ENCODE measurements at places on chromosomes 12 and 14. TPM values are rescaled to one million over a fixed set of nuclear protein-coding genes. Genes with fewer than 3 reads are reported as not detected.

TAS2R20 gene
- total RNA-seq = 1.8 TPM

PRIM1 gene
- 7.6 TPM for total RNA-seq

DNA sequence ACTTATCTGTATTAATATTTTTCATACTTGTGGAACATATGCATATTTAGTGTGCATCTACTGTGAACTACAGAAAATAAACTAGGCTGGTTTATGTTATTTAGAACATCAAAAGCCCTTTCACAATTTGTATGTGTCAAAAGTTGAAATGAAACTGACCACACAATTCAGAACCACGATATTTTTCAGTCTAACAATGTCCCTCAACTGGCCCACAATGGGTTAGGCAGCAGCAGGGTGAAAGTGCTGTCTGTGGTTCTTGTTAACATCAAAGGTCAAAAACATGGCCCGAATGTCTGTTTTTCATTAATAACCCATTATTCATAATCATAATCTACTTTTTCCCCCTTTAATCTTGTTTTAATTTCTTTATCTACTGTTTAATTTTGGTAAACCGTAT, 559.9 kb upstream of the ATP2B1 start:
- H3K4me1 ChIP-seq = no peaks in the 10 kb centered on the region
- DNase-seq = no peak
- no peaks in the 10 kb centered on the region for H3K36me3 ChIP-seq

DNA sequence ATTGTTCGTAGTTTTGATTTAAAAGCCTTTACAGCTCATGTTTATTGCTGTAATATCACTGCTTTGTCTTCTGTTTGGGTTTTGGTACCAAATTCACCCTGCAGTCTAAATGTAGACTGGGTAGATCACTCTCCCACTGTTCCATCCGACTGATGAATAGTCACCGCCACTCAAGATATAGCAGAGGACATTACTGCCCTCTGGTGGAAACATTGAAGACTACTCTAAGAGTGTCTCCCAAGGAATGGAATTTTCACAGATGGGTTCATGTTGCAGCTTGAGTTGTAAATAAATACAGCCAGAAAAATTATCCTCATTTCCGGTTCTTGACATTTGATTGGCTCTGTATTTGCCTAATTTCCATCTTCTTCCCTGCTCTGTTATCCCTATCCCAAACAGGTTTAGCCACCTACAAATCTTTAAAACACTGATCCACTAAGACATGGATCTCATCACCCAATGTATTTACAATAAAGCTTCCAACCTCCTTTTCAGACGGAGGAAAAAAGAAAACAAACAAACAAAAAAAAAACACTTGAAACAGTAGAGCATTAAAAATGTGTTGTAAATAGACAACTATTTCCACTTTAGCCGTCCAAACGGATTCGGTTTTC, 198.3 kb upstream of the CPNE8 start:
- H3K36me3 ChIP-seq = no peaks in the 10 kb centered on the region
- no peak overlapping the region for H3K4me3 ChIP-seq
- DNase-seq = peak; percentile 81
- no peak overlapping the region for H3K27ac ChIP-seq
- peaks cover 13% of the 10 kb centered on the region for H3K4me1 ChIP-seq

RPGRIP1 gene
- not detected for total RNA-seq

DNA sequence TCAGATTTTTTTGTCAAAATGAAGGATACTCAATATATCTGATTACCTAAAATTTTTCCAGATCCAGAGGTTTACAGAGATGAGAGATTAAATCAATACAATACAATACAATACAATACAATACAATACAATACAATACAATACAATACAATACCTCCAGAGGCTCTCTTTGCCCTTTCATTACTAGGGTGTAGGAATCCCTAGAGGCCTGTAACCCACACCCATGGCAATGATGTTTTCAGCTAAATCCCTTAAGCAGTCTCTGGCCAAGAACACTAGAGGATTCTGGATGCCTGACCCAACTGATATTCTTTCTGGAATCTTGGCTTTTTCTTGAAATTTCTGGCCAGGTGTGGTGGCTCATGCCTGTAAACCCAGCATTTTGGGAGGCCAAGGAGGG, 23.7 kb upstream of the AEBP2 start:
- H3K36me3 ChIP-seq = no peaks in the 10 kb centered on the region
- H3K27me3 ChIP-seq = no peaks in the 10 kb centered on the region
- no peak overlapping the region for H3K27ac ChIP-seq
- no peak overlapping the region for H3K4me3 ChIP-seq

ZNF891 gene
- 0.43 TPM for total RNA-seq

DNA sequence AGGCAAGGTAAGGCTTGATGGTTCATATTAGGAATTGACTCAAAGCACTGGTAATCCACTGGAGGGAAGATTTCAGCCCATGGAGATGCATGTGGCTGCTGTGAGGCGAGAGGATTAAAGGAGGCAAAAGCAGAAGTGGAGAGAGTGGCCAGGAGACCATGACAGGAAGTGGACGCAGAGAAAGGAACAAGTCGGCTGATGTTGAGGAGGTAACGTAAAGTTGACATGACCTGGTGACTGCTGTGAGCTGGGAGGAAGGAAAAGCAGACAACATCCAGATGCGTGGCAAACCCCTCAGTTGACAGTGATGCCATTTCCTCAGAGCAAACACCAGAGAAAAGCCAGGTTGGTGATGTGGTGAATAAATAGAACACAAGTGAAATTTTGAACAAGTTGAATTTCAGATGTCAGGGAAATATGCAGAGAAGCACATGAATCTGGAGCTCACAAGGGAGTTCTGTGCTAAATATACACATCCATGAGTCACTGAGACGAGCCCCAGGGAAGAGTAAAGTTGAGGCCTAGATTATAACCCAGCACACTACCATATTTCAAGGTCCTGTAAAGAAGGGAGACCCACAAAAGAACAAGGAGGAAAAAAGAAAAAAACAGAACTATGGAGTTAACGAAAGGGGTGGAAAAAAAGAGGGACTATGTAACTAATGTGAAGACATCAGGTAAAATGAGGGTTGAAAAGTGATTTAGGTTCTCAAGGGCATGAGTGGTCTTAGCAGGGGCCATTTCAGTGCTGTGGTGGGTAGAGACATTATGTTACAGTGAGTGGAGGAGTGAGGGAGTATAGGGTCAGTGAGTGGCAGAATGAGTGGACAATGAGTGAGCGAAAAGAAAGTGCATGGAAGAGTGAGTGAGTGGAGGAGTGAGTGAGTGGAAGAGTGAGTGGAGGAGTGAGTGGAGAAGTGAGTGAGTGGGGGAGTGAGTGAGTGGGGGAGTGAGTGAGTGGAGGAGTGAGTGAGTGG, 61.6 kb upstream of the GZMB start:
- no peak overlapping the region for H3K27ac ChIP-seq
- H3K36me3 ChIP-seq = no peaks in the 10 kb centered on the region
- H3K4me1 ChIP-seq = no peaks in the 10 kb centered on the region
- no peak for DNase-seq

LRRC10 gene
- not detected for total RNA-seq

- no peaks in the 10 kb centered on the region for H3K27me3 ChIP-seq
- no peak overlapping the region for H3K4me3 ChIP-seq
- H3K36me3 ChIP-seq = no peaks in the 10 kb centered on the region
These were observed 346.4 kb upstream of the ATP2B1 start for GRCh38 chr12:90055071-90055470.

KIAA0586 gene
- 13.2 TPM for total RNA-seq

CHGA gene
- total RNA-seq = not detected

- H3K36me3 ChIP-seq = no peaks in the 10 kb centered on the region
- peaks cover 34% of the 10 kb centered on the region for H3K27me3 ChIP-seq
- no peaks in the 10 kb centered on the region for H3K4me1 ChIP-seq
- no peak for DNase-seq
These were observed 20.1 kb upstream of the SLC6A12 start for GRCh38 chr12:234019-234418.

- peak overlapping the region; percentile 34 for H3K4me3 ChIP-seq
- peak overlapping the region; percentile 45 for H3K27ac ChIP-seq
- H3K36me3 ChIP-seq = no peaks in the 10 kb centered on the region
- H3K4me1 ChIP-seq = peaks cover 25% of the 10 kb centered on the region
- H3K27me3 ChIP-seq = no peaks in the 10 kb centered on the region
These were observed 62.1 kb downstream of the PPP2R5C start for GRCh38 chr14:101823511-101824120.

GRCh38 chr12:29081101-29081500, 68.0 kb upstream of the FAR2 start:
- peak; percentile 31 for DNase-seq
- no peak overlapping the region for H3K27ac ChIP-seq
- no peaks in the 10 kb centered on the region for H3K27me3 ChIP-seq
- no peaks in the 10 kb centered on the region for H3K36me3 ChIP-seq

TTC8 gene
- total RNA-seq = 49.4 TPM

- H3K27ac ChIP-seq = no peak overlapping the region
- no peaks in the 10 kb centered on the region for H3K36me3 ChIP-seq
- H3K27me3 ChIP-seq = no peaks in the 10 kb centered on the region
- H3K4me1 ChIP-seq = peaks cover 11% of the 10 kb centered on the region
These were observed 13.7 kb downstream of the OXA1L start for GRCh38 chr14:22780105-22780679.

CCDC175 gene
- not detected for total RNA-seq

DNA sequence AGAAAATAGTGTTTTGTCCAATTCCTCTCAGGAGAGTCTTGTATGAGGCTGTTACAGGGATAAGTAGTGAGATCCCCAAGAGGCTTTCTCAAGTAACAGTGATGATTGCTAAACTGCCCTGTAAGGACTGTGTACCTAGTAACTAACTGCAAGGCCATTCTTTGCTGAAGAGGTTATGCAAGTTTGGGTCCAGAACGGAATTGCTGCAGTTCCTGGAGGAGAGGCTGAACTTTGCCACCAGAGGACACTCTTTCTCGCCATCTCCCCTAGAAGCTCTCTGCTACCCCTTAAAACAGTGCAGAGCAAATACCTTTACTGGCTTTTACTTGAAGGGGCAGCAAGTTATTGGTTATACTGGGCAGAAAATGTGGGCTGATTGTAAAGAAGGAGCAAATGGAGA, 180.0 kb downstream of the RBM19 start:
- peaks cover 14% of the 10 kb centered on the region for H3K27me3 ChIP-seq
- H3K4me1 ChIP-seq = 0 out of 2 replicates have a peak, but pooled peaks cover 4% of the 10 kb centered on the region
- no peaks in the 10 kb centered on the region for H3K36me3 ChIP-seq
- DNase-seq = no peak
- H3K4me3 ChIP-seq = no peak overlapping the region

DNA sequence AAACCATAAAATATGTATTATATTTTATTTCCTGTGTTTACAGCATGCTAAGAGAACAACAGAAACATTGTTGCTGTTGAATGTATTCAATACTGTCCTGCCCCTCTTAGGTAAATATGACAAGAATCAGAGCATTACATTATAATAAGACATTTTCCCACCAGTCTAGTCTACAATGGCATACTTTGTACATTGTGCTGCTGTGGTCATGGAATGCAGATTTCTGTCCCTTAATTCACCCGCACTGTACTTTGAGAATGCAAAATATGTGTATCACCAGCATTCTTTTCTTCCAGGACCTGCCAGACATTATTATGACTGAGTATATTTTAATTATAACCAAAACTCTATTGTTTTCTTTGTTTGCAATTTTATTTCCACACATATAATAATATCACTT, 16.5 kb upstream of the OR10AD1 start:
- H3K36me3 ChIP-seq = no peaks in the 10 kb centered on the region
- H3K4me3 ChIP-seq = no peak overlapping the region
- no peak for DNase-seq
- H3K27me3 ChIP-seq = no peaks in the 10 kb centered on the region
- no peak overlapping the region for H3K27ac ChIP-seq

DNA sequence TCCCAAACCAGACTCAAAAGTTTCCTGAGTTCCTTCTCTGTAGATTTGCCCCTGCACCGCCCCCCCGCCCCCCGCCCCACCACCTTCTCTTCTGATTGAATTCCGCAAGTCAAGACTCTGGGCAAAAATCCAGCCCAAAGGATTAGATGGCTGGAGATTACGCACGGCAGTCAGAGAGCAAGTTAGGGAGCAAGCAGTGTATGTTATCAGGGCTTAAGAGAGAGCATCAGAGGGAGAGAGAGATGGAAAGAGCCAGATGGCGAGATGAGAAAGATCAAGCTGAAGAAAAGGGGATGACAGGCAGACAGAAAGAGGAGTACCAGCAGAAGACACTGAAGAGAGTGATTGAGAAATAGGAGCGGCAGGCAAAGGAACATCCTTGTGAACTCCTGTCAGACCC, 13.9 kb upstream of the ANKRD33 start:
- no peak overlapping the region for H3K27ac ChIP-seq
- H3K4me1 ChIP-seq = no peaks in the 10 kb centered on the region
- H3K36me3 ChIP-seq = no peaks in the 10 kb centered on the region
- no peak overlapping the region for H3K4me3 ChIP-seq
- no peak for DNase-seq

- peak; percentile 58 for DNase-seq
- H3K36me3 ChIP-seq = no peaks in the 10 kb centered on the region
These were observed 136.1 kb upstream of the WSCD2 start for GRCh38 chr12:107992870-107993451.

DNA sequence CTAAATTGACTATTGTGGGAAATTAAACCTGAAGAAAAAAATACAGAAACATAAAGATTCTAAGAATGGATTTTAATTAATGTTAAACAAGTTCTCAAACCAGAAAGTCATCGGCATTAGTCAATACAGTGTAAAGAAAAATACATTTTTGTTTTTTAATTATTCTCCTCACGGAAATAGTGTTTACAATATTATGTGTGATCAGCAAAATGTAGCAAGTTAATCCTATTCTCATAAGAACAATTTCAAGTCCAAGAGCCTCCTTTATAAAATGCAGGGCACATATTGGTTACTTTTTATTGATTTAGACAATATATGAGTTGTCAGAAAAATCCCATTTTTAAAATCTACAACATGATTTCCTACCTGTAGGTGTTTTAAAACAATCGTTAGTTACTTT, 158.0 kb upstream of the MGAT4C start:
- no peaks in the 10 kb centered on the region for H3K4me1 ChIP-seq
- DNase-seq = no peak
- no peaks in the 10 kb centered on the region for H3K36me3 ChIP-seq
- H3K27me3 ChIP-seq = no peaks in the 10 kb centered on the region
